Activated CD4-positive, alpha-beta T cell treated with anti-CD3 and anti-CD28 coated beads, Interleukin-2, amount 50 U/mL, for 24 hours (primary cell): ENCODE measurements at places on chromosomes 5 and 9.

DNA sequence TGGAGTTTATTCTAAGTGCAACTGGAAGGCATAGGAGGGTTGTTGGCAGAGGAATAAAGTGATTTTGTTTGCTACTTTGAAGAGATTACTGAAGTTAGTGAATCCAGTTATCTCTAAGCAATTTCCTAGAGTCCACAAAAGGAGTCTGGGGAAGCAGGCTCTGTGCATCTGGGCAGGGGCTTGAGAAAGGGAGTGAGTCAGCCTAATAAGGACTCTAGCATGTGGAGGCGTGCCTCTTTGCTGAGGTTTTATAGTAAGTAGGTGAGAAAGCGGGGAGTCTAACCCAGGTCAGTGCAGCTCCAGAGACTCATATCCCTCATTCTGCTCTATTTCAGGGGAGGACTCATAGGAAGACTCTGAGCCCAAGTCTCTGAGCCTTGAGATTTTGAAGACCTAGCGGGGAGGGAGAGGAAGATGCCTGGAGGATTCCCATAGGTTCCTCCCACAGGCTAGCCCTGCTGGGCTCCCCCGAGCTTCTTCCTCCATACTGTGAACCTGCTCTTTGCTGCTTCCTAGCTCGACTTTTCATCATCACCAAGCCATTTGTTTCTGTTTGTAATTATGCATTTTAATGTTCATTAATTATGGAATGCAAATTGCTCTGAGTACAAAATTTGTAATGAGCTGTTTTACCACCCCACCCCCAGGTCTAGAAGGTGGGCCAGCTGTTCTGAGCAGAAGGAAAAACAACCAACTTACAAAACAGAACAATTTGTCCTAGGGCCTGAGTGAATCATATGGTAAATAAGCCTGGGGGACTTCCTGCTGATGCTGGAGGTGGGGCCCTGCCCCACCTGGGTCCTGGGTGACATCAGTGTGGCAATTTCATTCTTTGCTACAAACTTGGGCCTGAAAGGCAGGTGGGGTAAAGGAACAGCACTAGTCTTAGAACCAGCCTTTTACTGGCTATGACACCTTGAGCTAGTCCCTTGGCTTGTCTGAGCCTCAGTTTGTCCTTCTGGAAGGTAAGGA, 150.2 kb downstream of the TRIM32 start:
- no peak for DNase-seq

GRCh38 chr9:15357050-15357653, 50.1 kb upstream of the TTC39B start:
- no peak for DNase-seq

DNA sequence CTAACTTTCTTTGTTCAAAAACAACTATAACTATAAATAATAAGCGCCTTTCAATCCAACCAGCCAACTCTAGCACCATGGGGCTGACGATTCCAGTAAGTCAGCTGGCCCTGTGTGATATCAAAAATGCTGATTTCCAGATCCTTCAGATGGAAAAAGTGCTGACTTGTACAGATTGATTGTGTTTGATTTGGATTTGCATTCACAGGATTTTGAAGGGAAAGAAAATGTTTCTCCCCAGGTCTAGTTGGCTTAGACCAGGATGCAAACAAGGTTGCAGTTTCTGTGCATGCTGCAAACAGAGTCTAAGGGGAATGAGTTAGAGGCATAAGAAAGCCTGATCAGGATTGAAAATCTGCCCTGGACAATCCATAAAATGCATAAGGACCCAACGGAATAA, 68.9 kb downstream of the SLC1A3 start:
- DNase-seq: no peak

DNA sequence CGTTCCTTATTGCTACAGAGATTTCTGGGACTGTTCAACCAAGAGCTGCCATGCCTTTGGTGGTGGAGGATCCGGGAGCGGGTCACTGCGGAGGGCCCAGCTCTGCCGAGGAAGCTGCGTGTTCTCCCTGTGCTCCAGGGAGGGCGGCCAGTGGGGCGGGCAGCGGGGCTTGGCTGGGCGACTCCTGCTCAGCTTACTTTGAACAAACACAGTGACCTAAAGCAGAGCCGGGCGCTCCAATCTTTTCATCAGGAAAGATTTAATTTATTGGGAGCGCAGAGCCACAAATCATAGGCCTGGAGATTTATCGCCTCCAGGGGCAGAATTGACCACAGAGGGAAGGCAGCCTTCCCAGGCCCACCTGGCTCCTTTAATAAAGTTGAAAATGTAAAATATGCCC, 27.7 kb downstream of the LHX3 start:
- no peak for DNase-seq

GRCh38 chr5:98722188-98722587, 51.3 kb upstream of the RGMB start:
- no peak for DNase-seq

- DNase-seq: no peak
These were observed 65.0 kb downstream of the DOCK8 start for GRCh38 chr9:279674-280073.

GRCh38 chr5:140408750-140409241, 7.2 kb downstream of the ANKHD1 start:
- DNase-seq: no peak

DNA sequence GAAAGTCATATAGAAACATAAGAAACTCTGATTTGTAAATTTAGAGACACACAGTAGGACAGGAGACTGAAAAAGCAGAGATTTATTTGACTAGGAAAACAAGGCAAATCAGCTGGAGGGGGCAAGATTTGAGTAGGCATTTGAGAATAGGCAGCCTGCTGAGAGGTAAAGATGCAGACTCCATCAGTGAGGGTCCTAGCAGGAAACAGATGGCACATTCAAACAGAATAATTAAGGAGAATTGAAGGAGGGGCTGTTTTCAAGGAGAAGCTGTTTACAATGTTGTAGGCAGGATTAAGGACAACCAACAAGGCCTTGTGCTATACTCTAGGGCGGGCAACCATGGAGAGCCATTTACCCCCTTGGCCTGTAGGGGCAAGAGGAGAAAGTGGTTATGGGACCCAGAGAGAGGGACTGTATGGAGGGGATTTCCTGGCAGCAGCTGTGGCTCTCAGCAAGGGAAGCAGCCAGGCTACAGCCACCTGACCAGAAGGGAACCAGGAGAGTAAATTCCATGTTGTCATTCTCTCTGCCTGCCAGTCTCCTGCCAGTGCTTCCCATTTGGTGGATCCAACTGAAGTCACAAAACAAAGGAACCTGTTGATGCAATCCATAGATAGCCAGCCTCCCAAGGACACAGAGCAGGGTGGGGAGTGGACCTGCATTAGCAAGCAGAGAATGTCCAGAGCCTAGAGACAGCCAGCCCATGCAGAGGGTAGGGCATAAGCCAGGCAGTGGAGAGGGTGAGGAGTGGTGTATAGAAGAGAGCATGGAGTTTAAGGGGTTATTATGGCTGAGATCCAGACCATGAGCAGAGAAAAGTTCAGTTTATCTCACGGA, 38.2 kb downstream of the PAPPA start:
- DNase-seq: no peak

DNA sequence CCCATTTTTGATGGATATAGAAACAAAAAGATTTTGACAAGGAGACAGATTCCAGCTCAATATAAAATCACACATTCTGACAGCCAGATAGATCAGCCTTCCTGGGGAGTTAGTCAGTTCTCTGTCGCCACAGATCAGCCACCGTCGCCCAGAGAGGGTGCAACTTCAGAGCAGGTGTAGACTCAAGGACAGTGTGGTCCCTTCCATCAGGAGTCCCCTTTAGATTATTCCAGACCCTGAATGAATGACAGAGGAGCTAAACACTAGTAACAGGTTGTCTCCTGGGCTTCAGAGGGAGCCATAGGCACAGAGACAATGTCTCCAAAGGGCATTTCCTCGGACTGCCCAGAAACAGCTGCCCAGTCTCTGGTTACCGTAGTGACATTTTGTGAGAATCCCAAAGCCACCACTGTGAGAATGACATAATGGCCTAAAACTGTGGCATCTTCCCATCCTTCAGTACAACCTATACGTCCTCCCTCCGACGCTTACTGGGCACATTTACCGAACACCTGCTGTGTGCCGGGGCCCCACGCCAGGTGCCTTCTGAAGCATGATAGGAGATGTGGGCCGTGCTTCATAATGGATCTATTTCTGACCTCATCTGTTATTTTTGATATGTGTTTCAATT, 47.4 kb upstream of the SLC2A8 start:
- DNase-seq: no peak

DNA sequence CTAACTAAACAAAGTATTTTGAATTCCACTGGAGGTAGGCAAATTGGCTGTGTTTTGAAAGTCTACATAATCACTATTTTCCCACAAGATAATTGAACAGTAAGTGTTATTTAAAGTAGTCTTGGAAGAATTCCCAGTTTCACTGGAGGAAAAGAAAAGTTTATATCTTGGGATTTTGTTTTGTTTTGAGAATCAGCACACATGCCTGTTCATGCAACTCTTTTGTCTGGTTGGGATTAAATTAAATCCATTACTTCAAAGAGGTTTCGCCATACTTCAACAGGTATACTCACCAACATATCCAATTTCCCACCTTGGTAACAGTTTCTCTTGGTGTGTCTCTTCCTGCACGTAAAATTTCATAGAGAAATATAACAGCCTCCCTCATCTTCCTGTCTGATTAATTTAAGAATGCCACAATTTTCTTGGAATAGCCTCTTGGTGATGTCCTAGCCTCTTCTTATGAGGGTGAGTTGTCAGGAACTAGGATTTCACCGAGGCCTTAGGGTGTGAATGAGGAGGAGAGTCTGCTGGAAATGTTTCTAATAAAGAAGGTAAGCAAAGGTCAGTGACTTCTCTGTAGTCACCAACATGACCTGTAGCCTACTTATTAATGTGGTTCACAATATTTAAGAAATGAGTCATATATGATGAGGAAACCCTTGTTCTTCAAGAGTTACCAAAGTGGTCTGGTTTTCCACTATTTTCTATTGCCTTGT, 48.1 kb downstream of the ITGA2 start:
- no peak for DNase-seq

DNA sequence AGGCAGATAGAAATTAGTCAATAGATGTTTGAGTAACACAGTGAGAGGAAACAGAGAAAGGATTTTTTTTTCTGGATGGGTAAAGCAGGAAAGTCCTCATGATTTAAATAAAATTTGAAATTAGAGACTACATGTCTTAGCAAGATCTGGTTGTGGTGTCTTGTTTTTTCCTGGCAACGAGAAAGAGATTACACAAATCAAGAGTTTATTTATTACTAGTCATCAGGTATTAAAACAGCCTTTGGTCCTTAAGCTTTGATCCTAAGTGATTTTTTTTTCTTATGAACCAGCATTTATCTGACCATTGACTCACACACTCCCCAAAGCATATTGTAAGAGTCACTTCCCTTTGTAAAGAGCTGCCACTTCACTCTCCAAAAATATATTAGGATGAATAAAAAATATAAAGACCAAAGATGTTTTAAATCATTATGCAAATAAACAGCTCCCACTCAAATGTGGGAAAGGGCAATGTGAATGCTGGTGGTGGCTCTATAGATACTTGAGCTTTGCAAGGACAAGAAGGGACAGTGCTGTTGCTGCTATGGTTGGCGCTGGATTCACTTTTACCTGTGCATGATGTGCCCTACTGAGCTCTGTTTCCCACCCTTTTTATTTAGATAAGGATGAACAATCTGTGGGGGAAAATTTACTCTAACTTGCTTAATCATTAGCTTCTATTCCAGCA, 1726.5 kb downstream of the MAT2B start:
- no peak for DNase-seq

DNA sequence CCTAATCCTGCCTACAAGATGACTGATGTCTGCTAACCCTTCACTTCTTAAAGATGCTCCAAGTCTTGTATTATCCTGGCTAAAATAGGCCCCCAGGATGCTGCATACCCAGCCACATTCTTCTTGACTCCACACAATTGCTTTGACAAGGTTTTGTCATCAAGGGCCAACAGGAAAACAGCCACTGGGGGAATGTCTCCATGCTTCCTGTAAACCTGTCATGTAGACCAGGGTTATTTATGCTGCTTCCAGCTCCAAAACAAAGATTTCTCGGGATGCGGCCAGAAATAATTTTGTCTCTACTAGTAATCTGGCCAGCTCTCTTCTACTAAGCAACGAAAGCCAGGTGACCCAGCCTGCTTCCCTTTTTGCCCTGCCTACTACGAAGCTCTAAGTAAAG, 53.8 kb downstream of the SHB start:
- DNase-seq: no peak

DNA sequence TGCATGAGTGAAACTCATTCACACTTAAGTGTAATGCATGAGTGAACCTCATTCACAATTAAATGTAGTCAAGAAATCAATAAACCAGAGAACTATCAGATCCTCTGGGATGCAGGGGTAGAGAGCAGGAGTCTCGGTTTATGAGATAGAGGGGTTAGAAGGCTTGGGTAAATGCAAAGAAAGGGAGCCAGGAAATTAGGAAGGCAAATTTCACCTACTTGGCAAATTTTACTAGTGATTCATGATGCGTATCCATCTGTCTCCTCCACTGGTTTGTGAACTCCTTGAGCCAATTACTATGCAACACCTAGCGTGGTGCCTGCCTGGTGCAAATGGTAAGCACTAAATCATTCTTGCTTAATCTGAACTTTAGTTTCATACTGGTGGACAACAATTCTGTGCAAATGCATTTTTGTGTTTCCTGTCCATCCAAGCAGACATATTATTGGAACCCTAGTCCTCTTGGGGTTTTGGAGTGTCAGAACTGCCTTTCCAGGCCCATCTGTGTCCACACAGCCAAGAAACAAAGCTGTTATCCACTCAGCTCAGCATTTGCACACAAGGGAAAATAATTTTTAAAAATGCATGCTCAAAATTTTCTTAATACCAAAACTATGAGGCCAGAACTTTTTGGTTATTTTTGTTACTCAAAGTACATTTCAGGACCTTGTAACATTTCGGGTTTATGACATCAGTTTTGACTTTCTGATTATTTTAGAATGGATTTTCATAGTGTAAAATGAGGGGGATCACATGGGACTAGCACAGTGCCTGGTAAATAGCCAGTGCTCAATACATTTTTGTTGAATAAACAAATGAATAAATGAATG, 5.2 kb downstream of the HAPLN1 start:
- no peak for DNase-seq

- no peak for DNase-seq
These were observed 35.8 kb downstream of the FSD1L start for GRCh38 chr9:105483618-105484017.

DNA sequence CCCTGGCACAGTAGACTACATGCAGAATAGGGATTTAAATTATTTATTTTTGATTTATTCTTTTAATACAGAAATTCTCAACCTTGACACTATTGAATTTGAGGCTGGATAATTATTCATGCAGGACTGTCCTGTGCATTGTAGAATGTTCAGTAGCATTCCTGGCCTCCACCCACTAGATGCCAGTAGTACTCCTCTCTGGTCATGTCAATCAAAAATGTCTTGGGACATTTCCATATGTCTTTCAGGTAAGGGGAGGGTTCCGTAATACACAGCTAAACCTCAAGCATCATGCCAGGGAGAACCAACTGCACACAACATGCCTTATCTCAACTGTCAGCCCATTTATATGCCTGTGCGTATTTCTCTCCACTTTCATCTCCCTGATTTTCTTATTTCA, 231.8 kb downstream of the BRINP1 start:
- no peak for DNase-seq

DNA sequence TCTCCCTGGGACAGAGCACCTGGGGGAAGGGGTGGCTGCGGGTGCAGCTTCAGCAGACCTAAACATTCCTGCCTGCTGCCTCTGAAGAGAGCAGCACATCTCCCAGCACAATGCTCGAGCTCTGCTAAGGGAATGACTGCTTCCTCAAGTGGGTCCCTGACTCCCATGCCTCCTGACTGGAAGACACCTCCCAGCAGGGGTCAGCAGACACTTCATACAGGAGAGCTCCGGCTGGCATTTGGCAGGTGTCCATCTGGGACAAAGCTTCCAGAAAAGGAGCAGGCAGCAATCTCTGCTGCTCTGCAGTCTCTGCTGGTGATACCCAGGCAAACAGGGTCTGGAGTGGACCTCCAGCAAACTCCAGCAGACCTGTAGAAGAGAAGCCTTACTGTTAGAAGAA, 77.2 kb downstream of the SLCO6A1 start:
- no peak for DNase-seq
